ENCODE measurements at places on chromosomes 3 and 15.

DNA sequence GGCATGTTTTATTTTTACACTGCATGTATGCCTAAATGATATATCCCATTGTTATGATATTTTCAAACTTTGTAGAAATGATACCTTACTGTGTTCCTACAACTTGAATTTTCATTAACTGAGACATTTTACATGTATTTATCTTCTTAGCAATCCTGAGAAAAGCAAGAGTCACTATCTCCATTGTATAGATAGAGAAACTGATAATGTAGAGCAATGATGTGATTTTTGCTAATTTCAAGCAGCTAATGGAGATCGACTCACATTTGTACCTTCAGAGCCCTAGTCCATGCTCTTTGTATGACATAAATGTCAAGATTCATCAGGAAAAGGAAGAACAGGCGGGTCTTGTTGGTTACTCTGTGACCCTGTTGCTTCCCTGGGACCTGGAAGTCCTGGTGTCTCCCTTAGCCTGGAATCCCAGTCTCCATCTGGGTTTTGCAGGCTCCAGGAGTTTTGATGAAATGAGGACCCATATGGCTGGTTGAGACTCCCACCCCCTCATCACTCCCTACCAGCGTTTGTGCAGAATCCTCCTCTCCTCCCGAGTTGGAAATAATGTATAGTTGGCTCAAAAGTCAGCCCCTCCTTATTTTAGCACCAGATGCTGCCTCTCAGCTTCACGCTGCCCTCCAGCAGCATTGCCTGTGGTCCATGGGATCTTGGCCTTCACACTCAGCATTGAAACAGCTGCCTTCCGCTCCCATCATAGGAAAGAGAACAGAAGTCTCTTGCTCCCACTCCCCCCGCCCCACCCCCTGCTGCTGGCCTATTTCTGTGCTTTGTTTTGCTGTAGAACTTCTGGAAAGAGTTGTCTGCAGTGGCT, 67.1 kb downstream of the APBA2 start:
- no peak for DNase-seq

DNA sequence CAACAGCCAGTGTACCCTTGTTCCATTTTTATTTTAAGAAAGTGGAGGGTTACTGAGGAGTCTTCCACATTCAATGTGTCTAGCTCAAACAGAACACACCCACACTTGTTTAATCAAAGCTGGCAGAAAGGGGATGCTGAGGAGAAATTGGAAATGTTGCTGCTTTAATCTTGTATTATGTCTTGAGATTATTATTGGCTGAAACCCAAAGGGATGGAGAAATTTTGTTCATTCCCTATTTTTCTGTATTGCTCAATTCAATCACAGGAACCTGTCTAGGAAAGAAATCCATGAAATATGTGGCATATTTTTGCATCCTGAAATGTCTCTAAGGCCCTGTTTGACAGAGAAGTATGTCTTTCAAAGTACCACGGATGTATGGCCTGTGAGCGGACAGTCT, 238.0 kb downstream of the MYRIP start:
- no peak for DNase-seq

GRCh38 chr3:184543843-184544512, 17.6 kb upstream of the EPHB3 start:
- peak; percentile 71 for DNase-seq

GRCh38 chr3:38100498-38100897, 36.4 kb downstream of the ACAA1 start:
- DNase-seq = no peak
